ENCODE measurements at places on chromosomes 2 and 18.

GRCh38 chr2:156541229-156541628, 105.0 kb downstream of the GPD2 start:
- no peak for DNase-seq

GRCh38 chr2:241218131-241219029, 29.9 kb downstream of the ANO7 start:
- DNase-seq = peak; percentile 17

- DNase-seq = no peak
Measured at GRCh38 chr2:43081131-43081765, 145.2 kb downstream of the ZFP36L2 start.

DNA sequence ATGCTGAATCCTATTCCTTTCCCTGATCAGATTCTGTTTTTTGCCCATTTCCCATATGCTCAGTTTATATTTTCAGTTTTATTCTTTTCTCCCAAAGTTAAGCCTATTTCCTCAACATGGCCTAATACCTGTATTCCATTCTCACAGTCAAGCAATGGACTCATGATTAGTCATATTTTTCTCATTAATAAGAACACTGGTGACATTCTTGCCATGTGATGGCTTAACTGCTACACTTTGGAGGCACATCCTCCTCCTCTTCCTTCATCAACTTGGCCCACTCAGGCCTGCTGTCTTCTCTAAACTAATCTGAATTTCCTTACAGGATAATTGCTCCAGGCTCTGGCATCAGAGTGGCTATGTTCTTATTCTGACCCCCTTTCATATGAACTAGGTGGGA, 679.2 kb downstream of the NYAP2 start:
- no peak for DNase-seq

GRCh38 chr2:128501006-128501690, 182.5 kb upstream of the HS6ST1 start:
- no peak for DNase-seq

Measured in activated CD4-positive, alpha-beta T cell treated with anti-CD3 and anti-CD28 coated beads for 4 hours (primary cell).